ENCODE measurements at places on chromosomes 2 and 18.

- DNase-seq = no peak
These were observed 78.9 kb upstream of the B3GNT2 start for GRCh38 chr2:62116983-62117382.

DNA sequence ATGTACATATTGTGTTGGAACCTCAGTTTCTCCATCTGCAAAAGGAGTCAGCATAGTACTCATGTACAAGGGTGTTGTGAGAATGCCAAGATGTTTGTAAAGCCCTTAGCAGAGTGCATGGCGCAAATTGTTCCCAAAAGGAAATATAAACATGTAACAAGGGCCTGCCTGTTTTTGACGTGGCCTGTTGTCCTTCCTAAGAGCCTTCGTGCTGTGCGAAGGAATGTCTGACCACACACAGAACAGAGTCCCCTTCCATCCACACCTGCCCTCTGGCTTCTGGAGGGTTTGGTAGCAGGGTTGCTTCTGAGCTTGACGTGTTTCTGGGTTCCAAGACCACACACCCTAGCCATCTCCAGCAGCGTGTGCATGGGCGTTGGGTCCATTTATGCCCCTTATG lies 34.9 kb downstream of the CABLES1 start:
- no peak for DNase-seq

- DNase-seq = no peak
These were observed 48.4 kb upstream of the ZNF397 start for GRCh38 chr18:35192415-35192814.

- no peak for DNase-seq
These were observed 744.8 kb upstream of the ID2 start for GRCh38 chr2:7937082-7937481.
